ENCODE measurements at places on chromosomes 1 and 21.

GRCh38 chr1:74964508-74965102, 169.6 kb upstream of the LHX8 start:
- DNase-seq: peak; percentile 87

DNA sequence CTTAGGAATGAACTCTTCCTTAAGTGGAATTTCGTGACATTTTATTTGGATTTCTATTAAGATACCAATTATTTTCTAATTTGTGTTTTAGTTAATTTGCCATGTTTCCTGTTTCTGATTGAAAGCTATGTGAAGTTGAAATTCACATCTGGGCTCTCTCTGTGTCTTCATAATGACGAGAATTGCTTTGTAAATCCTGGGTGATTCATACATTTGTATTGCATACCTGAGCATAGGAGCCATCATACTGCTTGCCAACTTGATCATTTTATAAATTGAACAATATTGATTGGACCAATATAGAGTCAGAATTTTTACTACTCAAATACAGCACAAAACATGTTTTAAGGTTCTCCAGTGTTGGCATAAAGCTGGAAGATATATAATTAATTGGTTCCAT, 817.9 kb downstream of the BRINP3 start:
- no peak for DNase-seq

DNA sequence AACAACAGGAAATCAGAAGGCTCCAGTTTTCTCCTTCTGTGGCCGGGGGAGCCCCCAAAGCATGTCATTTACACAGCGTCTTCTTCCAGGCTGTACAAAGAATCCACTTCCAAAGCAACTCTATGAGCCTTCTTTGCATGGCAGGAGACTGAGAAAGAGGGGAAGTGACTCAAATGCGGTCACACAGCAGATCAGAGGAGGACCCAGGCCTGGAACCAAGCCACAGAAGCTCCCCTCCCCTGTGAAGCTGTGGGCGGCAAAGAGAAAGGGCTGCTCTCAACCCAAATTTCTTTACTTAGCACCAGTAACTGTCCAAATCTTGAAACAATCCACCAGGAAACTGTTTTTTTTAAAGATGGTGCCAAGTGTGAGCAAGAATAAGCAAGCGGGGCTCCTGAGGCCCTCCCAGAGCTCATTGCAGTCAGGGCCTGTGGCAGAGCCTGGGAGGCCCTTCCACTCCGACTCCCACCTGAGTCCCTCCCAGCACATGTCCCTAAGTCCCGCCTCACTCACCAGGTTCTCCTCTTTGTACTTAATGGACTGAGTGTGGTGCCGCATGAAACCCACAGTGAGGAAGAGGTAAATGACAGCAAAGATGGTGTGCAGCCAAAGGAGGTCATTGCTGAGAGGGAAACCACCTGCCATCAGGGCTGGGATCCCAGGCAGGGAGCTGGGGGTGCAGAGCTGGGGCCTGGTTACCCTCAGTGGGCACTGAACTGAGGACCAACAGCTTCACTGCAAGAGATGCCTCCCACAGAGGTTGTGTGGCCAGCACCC, 15.9 kb downstream of the TMEM63A start:
- no peak for DNase-seq

DNA sequence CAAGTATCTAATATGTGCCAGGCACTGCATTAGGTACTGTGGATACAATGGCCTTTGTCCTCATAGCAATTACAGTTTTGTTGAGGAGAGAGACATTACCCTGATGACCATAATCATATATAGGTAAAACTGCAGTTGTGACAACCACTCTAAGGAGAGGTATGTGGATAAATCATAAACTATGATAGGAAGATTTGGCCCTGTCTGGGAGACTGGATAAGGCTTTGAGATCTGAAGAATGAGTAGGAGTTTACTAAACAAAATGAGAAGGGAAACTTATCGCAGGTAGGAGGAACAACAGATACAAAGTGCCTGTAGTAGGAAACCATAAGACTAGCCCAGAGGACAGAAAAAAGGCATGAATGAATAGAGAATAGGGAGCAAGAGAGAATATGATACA, 4.4 kb downstream of the TMCO1 start:
- DNase-seq: no peak

DNA sequence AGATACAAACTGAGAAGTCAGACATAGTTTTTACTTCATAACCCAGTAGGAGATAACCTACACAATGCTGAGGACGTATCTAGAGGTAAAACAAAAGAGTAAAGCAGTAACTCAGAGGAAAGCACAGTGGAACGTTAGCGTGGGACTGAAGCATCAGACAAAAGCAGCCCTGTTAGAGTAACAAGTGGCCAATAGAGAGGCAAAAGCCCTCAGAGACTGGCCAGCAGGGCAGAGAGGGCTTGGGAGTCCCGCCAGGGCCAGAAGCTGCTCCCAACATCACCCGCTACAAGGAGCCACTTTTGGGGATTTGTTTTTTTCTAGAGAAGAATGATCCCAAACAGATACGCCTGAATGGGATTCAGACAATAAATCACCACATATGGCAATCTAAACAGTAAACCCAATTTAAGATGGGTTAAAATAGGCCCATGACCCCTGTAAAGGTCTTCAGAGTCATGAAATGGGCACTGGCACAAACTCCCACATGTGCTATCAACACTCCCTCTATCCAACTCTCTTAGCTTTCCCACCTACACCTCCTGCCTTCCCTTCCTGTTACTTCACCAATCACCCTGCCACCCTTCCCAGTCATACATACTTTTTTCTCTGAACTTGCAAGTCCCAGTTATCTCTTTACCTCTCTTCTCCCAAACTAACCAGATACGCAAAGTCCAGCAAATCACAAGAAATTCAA, 17.2 kb downstream of the TADA1 start:
- no peak for DNase-seq

GRCh38 chr1:70075761-70076160, 129.6 kb downstream of the LRRC40 start:
- no peak for DNase-seq

DNA sequence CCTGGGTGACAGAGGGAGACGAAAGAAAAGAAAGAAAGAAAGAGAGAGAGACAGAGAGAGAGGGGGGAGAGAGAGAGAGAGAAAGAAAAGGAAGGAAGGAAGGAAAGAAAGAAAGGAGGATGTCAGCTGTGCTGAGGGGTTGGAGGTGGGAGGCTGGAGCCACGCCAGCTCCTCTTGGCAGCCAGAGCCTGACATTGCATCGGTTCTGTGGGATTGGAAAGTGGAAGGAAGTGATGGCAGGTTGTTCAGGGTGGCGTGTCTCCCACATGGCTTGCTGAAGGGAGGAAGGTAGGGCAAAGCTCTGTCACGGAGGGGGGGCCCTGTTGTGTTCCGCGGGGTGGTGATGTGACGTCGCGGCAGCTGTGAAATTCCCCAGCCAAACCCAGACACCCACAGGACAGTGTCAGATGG, 30.7 kb downstream of the EIF2D start:
- DNase-seq: no peak

DNA sequence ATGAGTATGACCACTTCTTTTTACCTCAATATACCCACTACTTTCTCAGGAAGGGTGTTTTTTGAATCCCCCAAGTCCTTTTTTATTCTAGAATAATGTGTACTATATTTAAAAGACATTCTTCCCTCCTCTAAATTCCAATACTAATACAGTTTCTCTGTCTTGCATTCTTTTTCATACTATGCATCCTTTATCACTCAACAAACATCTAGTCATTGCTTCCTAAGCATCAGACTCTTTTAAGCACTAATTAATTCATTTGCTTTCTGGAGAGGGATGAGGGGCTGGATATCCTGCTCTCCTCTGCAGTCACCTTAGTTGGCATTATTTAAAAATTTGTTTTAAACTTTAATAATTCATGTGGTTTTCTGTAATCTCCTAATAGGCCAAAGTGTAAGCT, 838.8 kb downstream of the KCNT2 start:
- no peak for DNase-seq

- no peak for DNase-seq
Measured at GRCh38 chr1:224828691-224829090, 100.8 kb upstream of the DNAH14 start.

DNA sequence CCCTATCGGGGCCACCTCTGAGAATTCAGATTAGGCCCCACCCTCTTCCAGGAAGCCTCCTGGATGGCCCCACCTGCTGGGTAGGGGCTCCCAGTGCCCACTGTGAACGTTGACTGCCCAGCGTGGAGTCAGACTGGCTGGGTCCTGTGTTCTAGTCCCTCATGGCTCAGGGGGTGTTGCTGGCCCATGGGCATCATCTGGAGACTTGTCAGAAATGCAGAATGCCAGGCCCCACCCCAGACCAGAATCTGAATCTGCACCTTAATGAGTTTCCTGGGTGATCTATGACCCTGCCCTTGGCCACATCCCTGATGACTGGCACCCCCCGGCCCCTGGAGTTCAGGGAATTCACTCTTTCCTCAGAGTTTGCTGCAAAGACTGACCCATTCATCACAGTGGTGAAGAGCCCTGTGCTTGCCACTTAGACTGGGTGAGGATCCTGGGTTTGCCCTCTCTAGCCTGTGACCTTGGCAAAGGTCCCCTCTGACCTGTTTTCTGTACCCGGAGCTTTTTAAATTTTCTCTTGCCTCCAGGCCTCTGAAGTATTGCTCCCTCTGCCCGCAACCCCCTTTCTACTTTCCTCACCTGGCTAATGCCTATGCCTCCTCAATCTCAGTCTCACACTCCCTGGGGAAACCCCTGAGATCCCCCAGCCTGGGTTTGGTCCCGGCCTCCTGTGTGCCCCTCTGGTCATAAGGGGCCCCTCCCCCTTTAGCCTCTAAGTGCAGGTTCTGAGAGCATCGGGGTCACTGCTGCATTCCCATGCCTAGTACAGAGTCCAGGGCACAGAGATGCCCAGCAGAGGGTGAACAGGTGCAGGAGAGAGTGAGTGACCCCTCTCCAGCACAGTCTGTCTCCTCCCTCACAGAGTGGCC, 184.2 kb downstream of the MATN1 start:
- DNase-seq: no peak

DNA sequence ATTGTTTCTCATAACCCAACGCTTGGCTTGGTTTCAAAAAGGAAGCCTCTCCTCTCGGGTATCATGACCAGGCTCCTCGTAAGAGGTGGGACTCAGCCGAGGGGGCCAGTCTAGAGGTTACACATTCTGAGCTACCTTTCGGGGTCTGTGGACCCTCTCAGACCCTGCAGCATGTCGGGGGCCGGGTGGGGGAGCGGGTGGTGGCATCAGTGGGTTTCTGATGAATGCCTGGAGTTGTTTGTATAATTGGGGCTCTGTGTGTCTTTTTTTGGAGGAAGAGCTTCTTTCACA, 229.3 kb downstream of the CAMTA1 start:
- DNase-seq: no peak

- DNase-seq: no peak
Measured at GRCh38 chr1:6984986-6985385, 199.7 kb downstream of the CAMTA1 start.

GRCh38 chr21:35363458-35363857, 314.4 kb upstream of the RUNX1 start:
- DNase-seq: no peak

DNA sequence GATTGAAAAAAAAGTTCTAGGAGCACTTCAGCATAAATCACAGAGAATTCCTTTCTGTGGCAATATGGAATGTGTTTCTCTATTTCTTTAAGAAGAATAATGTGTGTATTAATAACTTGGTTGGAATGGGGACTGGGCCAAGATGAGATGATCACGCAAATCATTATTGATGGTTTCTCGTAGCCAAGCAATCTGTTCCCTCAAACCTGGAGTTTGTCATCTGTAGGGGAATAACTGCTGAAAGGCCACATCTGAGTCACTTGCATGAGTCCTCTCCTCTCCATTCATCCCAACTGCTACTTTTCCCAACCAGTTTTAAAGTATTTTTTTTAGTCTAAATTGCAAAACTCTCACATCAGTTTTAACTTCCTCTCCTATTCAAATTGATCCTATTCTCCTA, 480.4 kb downstream of the PLPP3 start:
- DNase-seq: no peak

- no peak for DNase-seq
Measured at GRCh38 chr1:31775210-31775999, 11.3 kb upstream of the ADGRB2 start.

DNA sequence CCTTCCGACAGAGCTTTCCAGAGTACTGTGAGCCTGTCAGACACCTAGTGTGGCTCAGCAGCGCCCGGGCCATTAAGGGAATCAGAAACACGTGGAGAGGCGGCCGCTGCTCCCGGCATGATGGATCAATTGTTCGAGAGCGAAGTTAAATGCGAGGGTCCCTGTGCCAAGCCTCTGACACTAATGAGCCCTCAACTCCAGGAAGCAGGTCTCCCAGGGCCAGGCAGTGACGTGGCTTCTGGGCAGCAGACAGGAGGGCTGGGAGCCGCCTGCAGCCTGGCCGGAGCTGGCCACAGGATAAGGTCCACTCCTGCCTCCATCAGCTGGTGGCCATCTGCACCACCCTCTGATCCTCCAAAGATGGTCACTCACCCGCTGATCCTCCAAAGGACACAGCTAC, 67.5 kb upstream of the CLDN14 start:
- DNase-seq: no peak

DNA sequence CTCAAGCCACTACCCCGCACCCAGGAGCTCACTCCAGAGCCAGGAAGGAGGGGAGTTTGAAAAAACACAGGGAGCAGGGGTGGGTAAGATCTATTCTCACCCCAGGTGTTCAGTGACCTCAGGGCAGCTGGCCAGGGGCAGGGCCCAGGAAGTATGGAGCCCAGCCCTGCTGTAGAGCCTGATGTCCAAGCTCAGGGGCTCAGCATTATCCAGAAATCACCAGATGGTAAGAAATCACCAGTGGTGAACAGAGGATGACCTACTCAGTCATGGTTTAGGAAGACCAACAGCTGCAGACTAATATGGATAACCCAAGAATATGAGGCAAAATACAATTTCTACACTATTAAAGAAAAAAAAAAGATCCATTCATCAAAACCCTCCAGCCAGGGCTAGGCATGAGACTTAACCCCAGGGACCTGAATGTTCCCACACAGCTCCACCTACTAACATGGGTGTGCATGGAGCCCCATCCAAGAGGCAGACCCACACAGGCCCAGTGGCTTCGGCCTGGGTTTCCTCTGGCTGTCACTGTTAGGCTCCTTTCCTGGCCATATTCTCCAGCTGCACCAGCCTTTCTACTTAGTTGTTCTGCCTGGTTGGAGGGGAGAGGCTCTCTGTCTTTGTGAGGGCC, 67.6 kb downstream of the KCNN3 start:
- DNase-seq: no peak

DNA sequence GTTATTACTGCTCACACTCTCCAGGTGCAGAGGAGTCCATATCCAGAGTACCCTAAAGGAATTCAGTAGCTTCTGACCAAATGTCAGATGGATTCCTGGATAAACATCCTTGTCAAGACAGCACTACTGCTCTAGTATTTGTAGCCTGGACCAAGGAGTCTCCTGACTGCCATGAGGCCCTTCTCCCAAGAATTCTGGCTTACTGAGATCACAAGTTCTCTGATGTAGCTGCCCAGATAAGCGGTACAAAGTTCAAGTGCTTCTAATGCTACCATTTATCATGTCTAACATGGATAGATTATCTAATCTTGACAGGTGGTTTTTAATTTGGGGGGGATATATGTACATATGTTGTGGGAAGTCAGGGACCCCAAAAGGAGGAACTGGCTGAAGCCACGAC, 196.6 kb upstream of the HMCN1 start:
- no peak for DNase-seq

- DNase-seq: no peak
Measured at GRCh38 chr1:26408604-26409003, 2.0 kb upstream of the LIN28A start.
